ENCODE measurements at places on chromosomes 1 and 21.
A peak's percentile ranks its signal among the peaks of the same experiment; 100 is the strongest.

- no peak for DNase-seq
These were observed 146.0 kb downstream of the PBX1 start for GRCh38 chr1:164704954-164705353.

DNA sequence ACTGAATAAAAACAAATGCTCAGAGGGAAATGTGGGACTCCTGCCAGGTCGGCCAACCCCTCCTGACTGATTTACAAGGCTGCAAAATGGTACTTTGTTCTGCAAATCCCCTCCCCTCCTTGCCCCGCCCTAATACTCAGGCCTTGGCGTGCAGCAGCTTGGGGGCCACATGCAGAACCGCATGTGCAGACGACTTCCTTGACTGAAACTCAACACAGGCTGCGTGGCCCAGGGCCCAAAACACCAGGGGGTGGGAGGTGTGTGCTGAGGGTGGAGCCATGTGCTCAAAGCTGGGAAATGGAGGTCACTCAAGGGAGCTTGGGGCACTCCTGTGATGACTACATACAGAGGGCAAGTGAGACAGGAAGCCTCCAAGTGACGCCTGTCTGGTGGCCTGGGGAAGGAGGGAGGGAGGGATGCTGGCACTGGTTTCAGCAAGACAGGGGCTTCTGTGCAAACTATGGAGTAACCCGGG lies 87.2 kb downstream of the MRPL37 start:
- peak; percentile 83 for DNase-seq

GRCh38 chr1:162772571-162773154 lies 17.8 kb upstream of the HSD17B7 start:
- DNase-seq: no peak

DNA sequence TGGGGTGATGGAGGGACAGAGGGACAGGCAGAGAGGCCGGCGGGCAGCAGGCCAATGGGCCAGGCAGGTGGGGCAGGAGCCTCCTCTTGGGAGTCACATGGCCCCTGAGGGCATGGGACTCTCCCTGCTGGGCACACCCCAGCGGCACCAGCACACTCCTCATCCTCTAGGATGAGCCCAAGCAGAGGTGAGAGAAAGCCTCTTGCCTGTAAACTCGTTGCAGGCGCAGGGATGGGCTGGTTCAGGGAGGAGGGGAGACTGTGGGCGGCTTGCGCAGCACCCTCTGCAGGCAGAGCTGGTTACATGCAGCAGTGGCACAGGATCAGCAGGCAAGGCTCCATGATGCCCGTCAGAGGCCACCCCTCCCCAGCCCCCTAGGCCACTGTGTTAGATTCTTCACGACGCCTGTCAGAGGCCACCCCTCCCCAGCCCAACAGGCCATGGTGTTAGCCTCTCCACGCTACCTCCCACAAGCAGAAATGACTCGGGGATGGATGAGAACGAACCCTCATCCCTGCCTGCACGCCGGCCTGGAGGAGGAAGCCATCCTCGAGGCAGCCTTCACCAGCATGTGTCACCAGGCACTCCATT lies 209.7 kb upstream of the VAMP3 start:
- no peak for DNase-seq

GRCh38 chr1:14604414-14604813 lies 5.9 kb downstream of the KAZN start:
- DNase-seq: no peak

DNA sequence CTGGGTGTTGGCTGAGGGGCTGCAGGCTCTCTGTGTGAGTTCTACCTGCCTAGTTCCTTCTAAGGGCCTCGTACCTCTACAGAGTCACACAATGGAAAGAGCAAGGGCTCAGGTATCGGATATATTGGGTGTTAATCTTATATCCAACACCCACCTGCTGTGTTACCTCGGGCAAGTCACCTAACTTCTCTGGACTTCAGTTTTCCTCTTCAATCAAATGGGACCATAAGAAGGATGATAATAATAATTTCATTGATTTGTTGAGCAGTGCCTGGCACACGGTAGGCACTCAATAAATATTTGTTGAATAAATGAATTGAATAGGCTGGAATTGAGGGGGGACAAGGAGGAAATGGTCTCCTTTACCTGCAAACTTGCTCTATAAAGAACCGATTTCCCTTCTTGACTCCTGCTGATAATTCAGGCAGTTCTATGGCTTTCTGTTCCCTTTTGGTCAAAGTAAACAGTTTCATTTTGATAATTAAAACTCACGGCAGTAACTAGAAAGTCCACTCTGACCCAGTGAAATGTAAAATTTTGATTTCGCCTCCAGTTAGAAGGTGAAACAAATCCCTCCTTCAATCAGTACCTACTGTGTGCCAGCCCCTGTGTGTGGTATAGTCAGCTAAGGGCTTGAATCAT lies 16.5 kb upstream of the MAN1C1 start:
- DNase-seq: no peak

DNA sequence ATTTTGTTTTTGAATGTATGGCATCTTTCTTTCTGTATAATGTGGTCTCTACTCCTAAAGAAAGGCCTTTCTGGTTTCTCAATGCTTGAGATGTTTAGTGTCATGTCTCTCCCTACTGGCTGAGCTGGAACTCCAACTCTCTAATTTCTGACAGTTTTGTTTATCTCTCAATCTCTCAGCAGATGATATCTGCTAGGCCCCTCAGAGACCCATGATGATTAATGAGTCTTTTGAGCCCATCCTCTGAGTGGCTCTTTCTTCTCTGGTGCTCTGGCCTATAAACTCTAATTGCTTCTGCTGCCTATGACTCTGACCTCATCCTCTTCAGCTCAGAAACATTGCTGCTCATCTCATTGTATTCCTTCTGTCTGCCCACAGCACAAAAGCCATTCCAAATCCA lies 46.6 kb downstream of the CRB1 start:
- no peak for DNase-seq

- peak; percentile 76 for DNase-seq
These were observed 12.2 kb downstream of the OLFML2B start for GRCh38 chr1:162011337-162012012.

DNA sequence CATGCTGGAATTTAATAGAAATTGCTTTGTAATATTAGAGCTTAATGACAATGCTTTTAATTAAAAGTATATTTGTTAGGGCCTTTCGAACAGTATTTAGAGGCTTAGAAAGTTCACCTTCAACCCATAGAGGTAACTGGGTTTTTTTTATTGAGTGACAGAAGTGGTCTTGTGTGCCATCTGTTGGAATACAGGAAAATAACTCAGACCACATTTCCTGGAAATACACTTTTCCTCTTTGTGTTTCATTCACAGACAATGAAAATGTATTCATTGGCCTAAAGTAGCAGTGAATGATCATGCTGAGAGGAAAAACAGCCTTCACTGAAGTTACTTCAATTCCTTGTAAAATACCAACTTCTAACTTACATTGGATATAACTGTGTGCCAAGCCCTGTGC lies 83.6 kb upstream of the L1TD1 start:
- no peak for DNase-seq

DNA sequence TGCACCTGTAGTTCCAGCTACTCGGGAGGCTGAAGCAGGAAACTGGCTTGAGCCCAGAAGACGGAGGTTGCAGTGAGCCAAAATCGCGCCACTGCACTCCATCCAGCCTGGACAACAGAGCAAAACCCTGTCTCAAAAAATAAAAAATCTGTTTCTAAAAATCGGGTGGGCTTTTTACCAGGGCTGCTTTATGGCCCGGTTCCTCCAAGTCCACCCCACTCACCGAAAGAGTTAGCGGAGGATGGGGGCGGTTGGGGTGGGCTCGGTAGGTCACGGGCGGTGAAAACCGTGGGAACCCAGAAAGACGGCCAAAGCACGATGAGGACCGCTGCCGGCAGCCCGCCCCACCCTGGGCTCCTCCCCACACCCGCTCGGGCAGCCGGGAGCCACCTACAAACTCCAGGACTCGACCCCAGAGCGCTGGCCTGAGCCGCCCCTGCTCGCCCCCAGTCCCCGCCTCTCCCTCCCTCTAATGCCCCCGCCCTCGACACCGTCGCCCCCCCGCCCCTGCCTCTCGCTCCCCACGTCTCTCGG lies 846 bp upstream of the PER3 start:
- DNase-seq: peak; percentile 82

GRCh38 chr1:20742671-20743070 lies 10.2 kb upstream of the SH2D5 start:
- DNase-seq: no peak
